Gastrocnemius medialis (tissue), 4 donors: ENCODE measurements at places on chromosomes 5 and 9. TPM values are rescaled to one million over a fixed set of nuclear protein-coding genes. Genes with fewer than 3 reads are reported as not detected.

Gene C9orf152
- total RNA-seq = not detected

- no peaks in the 10 kb centered on the region for H3K36me3 ChIP-seq
- H3K27me3 ChIP-seq = no peaks in the 10 kb centered on the region
- H3K4me1 ChIP-seq = peaks cover 3% of the 10 kb centered on the region
- H3K4me3 ChIP-seq = no peak overlapping the region
- DNase-seq = no peak
Observed at GRCh38 chr5:164000819-164001218, 495.4 kb downstream of the MAT2B start.

- H3K27ac ChIP-seq = no peak overlapping the region
- H3K27me3 ChIP-seq = no peaks in the 10 kb centered on the region
- DNase-seq = no peak
Observed at GRCh38 chr5:58760222-58760621, 177.3 kb downstream of the RAB3C start.

GRCh38 chr9:16310278-16311110, 560.0 kb downstream of the BNC2 start:
- peaks cover 3% of the 10 kb centered on the region for H3K27me3 ChIP-seq
- no peak overlapping the region for H3K27ac ChIP-seq
- no peak overlapping the region for H3K4me3 ChIP-seq

DNA sequence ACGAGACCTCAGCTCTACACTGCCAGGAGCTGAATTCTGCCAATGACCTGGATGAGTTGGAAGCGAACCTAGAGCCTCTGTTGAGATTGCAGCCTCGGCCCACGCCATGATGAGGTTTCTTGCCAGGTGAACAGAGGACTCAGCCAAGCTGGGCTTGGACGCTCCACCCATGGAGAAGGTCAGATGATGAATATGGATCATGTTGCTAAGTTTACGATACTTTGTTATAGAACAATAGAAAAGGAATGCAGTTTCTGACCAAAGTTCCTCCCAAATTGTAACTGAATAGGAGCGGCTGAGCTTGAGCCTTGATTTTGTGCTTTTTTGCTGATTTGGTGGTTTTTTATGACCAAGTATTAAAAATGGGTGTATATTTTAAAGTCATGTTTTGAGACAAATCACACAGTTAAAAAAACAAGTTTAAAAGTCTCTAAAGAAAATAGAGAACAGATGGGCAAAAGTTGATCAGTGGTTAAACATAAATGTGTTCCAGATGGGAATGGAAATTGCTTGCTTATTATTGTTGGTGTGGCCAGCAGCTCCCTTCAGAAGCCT, 32.9 kb downstream of the ROPN1L start:
- DNase-seq = no peak
- H3K4me1 ChIP-seq = no peaks in the 10 kb centered on the region
- H3K36me3 ChIP-seq = no peaks in the 10 kb centered on the region
- H3K27me3 ChIP-seq = no peaks in the 10 kb centered on the region
- no peak overlapping the region for H3K4me3 ChIP-seq

GRCh38 chr5:170169996-170170395, 62.8 kb upstream of the C5orf58 start:
- no peak overlapping the region for H3K27ac ChIP-seq
- H3K4me3 ChIP-seq = no peak overlapping the region
- no peaks in the 10 kb centered on the region for H3K36me3 ChIP-seq
- no peak for DNase-seq
- H3K4me1 ChIP-seq = no peaks in the 10 kb centered on the region
- no peaks in the 10 kb centered on the region for H3K27me3 ChIP-seq

DNA sequence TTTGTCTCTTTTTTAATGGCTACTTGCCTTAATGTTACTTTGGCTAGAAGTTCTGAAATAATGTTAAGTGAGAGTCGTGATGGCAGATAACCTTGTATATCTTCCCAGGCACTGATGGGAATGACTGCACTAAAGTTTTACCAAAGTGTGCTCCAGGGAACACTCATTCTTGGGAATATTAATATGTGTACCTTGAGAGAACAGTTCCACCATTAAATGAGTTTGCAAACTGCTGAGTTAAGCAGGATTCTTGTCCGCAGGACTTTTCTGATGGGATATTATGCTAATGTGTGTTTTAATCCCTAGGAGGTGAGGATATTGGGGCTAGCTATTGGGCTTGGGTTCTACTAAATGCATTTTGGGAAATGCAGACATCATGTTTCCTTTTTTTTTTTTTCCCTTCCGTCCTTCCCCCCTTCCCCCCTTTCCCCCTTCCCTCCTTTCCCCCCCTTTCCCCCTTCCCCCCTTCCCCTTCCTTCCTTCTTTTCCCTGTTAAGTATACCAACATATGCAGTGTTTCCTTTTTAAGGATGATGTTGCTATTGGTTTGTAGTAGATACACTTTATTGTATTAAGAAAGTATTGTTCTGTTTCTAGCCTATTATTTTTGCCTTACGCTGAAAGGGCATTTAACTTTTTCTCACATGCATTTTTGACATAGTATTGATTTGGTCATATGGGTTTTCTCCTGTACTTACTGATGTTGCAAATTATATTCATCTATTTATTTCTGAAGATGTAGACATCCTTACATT, 15.5 kb downstream of the ZBTB34 start:
- H3K4me3 ChIP-seq = no peak overlapping the region
- no peak for DNase-seq
- H3K4me1 ChIP-seq = peaks cover 12% of the 10 kb centered on the region

DNA sequence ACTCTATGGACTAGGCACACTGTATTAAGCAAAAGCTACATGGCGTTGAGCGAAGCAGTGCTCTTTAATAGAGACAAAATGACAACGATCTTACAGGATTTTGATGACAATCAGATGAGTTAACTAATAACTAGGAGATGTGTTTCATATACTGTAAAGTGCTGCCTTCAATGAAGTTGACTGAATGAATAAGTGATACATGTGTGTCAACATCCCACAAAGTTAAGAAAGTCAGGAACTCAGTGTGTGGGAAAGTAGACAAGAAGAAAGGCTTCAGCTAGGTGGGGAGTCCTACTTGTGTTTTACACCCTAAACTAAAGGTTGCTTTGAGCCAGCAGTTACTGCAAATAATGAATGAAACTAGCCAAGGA, 79.6 kb downstream of the PAPPA start:
- no peaks in the 10 kb centered on the region for H3K27me3 ChIP-seq
- DNase-seq = no peak
- no peak overlapping the region for H3K4me3 ChIP-seq
- no peaks in the 10 kb centered on the region for H3K4me1 ChIP-seq
- H3K36me3 ChIP-seq = no peaks in the 10 kb centered on the region
